ENCODE measurements at places on chromosomes 12 and 14. TPM values are rescaled to one million over a fixed set of nuclear protein-coding genes. Genes with fewer than 3 reads are reported as not detected.

The ZFHX2 gene
- total RNA-seq = 1.0 TPM

The CHGA gene
- total RNA-seq = not detected

GRCh38 chr14:84409435-84409834 is 1120.5 kb upstream of the FLRT2 start:
- no peak for DNase-seq

DNA sequence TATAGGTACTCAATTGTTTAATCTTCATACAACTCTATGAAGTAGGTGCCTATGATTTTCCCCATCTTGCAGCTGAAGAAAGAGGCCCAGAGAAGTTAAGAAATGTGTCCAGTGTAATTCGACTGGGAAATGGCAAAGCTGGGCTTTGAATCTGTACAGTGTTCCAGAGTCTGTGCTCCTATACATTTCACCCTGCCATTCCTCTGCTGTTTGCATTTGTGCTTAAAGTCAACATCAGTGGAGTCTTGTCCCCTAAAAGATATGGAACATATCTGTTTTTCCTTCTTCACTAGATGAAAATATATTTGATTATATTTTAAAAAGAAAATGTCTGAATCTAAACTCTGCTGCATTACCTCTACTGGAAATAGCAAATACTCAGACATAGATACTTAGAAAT is 88.6 kb downstream of the SEC23A start:
- DNase-seq = no peak

GRCh38 chr12:75592086-75592485 is 80.7 kb upstream of the KRR1 start:
- DNase-seq = no peak

- no peak for DNase-seq
Measured at GRCh38 chr14:96189281-96189711, 15.3 kb upstream of the BDKRB2 start.

DNA sequence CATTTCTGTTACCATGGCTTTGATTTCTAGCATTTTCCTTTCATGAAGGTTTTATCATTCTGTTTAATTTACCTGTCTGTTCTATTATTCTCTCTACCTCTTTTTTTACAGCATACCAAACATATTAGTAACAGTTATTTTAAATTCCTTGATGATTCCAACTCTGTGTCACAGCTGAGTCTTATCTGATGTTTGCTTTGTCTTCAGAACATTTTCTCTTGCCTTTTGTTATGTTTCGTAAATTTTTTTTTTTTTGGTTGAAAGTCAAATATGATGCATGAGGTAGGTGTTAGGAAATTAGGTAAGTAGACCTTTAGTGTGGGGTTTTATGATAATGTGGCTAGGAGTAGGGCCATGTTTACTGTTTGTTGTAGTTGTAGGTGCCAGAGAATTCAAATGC is 496.4 kb downstream of the FOXG1 start:
- no peak for DNase-seq

- no peak for DNase-seq
Measured at GRCh38 chr14:52351233-52352060, 37.3 kb downstream of the PTGER2 start.

GRCh38 chr12:120688527-120689071 is 1.6 kb downstream of the MLEC start:
- DNase-seq = no peak
